Fibroblast of mammary gland (primary cell): ENCODE measurements at places on chromosomes 4 and X.

- peak; percentile 93 for DNase-seq
Measured at GRCh38 chr4:145679520-145679919, 426 bp upstream of the C4orf51 start.

GRCh38 chr4:175891851-175892250 lies 79.8 kb upstream of the GPM6A start:
- peak; percentile 22 for DNase-seq

DNA sequence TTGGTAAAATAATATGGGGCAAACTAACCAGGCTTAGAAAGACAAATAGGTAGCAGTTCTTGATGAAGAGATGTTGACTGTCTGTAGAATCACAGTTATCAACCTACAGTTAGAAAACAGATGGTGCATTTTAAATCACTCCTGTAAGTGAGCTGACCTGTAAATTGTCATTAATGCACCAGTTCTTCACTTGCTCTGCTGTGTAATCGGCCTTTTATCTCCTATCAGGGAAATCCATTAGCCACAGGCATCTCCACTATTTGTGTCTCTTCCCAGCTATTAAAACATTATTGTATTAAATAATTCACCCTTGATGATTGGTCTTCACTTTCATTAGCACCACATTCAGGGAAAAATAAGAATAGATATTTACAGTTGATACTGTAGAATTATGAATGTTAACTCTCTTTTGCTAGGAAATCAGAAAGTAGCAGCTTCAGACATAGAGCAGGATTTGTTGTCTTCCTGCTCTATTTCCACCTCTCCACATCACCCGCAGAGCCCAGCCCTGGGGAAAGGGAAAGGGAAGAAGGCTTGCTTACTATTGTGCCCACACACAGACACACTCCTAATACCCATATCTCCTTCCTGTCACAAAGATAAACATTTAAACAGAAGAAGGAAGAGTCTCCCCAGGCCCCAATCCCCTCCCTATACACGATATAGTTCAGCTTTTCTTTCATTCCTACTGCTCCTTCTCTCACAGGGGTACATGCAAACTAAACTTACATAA lies 97.1 kb downstream of the REELD1 start:
- DNase-seq = no peak

- DNase-seq = no peak
Measured at GRCh38 chr4:40656201-40656863, 26.7 kb upstream of the RBM47 start.

DNA sequence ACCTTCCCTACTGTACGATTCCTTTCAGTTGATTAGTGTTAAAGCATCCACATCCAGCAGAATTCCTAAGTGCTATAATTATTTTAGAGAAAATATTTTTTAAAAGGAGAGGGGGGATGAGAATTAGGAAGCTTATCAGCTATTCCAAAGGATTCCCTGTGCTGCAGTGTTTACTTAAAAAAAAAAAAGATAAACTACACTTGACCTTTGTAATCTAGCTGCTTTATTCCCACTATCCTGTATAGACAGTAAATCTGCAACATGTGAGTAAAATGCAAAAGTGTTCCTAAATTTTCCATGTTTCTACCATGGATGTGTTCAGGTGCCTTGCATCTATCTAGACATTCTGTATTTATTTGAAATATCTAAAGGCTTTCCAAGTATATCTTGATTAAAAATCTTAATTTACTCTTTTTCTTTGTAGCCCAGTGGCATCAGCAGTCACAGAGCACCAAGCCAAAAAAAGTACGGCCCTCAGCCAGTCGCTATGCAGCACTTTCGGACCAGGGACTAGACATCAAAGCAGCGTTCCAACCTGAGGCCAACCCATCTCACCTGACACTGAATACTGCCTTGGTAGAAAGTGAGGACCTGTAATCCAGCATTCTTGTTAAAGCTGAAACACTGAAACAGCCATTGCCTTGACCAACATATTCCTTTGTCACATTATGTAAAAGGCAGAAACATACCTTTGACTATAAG lies 84.1 kb downstream of the CBR4 start:
- no peak for DNase-seq
